NCI-H82 (cell line): ENCODE measurements at places on chromosomes 12 and 14.

DNA sequence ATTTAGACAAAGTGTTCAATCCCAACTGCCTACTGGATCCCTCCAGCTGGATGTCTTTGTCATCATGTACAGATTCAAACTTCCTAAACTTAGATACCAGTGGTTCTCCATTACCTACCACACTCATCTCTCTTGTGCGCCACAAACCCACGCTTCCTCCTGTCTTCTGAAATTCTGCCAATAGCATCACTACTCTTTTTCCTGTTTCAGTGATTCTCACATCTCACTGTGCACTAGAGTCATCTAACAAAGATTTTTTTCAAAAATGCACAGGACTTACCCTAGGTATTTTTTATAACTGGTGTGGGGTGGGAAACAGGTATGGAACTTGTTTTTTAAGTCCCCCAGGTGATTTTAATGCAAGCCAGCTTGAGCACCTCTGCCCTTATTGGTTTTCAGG lies 5.9 kb downstream of the PSMB5 start:
- DNase-seq, result no peak

DNA sequence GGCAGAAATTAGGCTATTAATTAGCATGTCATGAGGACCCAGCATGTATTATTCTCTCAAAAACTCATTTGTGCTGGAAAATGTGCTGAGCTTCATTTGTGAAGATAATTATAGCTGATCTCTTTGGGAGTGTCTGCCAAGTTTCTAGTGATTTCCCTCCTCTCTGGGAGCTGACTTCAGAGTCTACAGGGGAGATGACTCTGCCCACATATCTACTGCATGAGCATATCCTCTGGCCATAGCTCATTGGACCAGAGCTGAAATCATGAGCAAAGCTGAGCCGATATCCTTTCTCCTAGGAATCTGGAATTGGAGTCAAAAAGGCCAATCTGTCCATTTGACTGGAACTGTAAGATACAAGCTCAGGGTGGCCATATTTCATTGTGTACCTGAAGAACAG lies 5.9 kb downstream of the CCDC198 start:
- no peak for DNase-seq

- DNase-seq, result no peak
These were observed 17.2 kb downstream of the DERA start for GRCh38 chr12:15928346-15928745.

GRCh38 chr12:27332714-27333402 lies at the start of gene BMAL2:
Gene BMAL2 (plus strand): TSS chr12:27332836. CDS start chr12:27333073, 237 bp downstream.
- peak; percentile 70 for DNase-seq

DNA sequence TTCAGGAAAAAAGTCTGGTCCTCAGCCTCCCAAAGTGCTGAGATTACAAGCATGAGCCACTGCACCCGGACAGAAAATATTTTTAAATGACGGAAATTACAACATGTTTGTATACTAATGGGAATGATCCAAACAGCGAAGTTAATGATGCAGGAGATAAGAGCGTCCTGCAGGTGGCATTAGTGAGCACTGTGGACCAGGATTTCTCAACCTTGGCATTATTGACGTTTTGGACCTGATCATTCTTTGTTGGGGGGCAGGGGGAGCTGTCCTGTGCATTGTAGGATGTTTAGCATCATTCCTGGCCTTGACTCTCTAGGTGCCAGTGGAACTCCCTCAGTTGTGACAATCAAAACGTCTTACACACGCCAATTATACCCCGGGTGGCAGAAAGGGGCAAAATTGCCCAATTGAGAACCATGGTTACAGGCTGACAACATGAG lies 34.1 kb downstream of the SCFD1 start:
- DNase-seq, result peak; percentile 59

DNA sequence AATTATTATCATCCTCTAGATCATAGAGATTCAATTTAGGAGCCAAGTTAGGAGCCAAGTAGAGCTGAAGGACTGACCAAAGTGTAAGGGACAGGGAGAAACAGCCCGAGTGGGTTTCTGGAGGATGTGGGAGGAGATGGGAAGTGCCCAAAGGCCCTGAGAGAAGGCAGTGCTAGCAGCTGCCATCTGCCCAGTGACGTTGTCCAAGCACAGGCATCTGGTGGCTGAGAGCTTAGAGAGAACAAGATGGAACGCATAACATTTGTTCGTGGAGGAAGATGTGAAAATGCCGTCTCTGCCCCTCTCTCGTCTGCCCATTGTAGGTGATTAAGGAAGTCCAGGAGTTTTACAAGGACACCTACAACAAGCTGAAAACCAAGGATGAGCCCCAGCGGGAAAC lies 34.7 kb downstream of the CD9 start:
- DNase-seq, result peak; percentile 38

DNA sequence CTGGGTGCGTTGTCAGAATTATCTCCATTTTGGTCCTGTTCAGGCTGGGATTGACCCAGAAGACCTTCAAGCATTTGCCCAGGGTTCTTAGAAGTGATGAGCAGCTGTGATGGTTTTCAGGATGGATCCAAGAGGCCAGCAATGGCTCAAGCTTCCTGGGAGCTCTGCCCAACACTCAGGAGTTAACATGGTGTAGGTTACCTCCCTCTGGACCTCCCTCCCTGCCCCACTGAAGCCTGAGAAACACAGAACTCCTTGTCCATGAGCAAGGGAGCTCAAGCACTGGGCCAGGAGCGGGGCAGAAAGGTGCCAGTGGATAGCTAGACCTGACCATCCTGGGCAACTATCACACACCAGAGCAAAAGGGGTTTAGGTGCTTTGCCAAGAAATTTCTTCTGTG lies 148.4 kb upstream of the FKBP4 start:
- DNase-seq, result no peak

DNA sequence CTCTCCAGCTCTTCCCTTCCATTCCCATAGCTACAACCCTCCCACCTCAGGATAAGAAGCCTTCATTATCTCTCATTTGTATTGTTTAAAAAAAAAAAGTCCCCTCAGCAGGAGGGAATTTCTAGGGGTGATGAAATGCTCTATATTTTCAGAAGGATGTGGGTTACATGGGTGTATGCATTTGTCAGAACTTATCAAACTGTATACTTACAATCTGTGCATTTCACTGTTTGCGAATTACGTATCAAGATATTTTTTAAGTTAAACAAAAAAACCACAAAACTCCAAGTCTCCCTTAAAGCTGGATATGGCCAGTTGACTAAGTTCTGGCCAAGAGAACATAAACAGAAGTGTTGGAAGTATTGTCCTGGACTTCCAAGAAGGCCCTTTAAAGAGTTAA lies 2.0 kb upstream of the FKBP11 start:
- no peak for DNase-seq

DNA sequence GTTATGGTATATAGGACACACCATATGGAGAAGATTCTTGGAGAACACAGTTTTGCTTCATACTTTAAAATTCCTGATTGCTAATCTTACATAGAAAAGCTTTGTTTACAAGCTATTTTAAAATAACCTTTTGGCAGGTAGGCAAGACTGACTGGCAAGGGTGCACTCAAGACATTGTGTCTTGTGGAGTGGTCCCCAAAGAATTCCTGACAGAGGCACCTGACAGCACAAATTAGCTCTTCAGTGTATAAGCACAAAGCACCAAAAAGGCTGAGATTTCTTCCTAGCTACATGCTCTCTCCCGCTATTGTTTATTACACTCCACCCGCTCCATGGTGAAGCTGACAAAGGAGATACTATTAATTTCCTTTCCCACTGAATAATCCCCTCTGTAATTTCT lies 139.4 kb downstream of the MON2 start:
- DNase-seq, result no peak

- DNase-seq, result no peak
These were observed 68.0 kb downstream of the PDE3A start for GRCh38 chr12:20436316-20436715.

DNA sequence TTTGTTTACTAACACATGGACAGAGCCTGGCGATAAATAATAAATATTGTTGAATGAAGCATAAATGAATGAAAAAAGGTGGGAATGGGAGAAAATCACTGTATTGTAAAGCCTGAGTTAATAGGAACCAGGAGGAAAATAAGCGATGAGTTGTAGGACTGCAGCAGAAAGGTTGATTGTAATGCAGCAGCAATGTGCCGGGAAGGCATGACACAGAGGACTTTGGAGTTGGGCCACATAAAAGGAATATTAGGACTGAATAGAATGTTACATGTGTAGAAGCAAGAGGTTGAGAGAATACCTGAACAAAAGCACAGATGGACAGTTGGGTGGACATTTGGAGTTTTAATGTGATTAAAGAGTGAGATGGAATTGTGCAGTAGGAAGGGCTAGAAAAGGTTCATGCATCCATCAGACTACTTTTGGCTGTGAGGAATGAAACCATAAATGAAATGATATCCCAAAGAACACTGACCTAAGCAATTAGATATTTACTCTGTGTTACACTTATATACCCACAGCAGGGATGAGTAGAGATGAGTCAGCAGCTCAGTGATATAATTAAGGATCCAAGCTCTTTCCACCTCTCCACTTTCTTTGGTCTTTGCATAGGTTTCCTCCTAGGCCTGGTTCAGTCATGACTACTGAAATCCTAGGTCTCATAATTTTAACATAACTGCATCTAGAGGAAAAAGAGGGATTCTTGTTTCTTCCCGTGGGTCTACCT lies 55.4 kb downstream of the CCER1 start:
- DNase-seq, result no peak

DNA sequence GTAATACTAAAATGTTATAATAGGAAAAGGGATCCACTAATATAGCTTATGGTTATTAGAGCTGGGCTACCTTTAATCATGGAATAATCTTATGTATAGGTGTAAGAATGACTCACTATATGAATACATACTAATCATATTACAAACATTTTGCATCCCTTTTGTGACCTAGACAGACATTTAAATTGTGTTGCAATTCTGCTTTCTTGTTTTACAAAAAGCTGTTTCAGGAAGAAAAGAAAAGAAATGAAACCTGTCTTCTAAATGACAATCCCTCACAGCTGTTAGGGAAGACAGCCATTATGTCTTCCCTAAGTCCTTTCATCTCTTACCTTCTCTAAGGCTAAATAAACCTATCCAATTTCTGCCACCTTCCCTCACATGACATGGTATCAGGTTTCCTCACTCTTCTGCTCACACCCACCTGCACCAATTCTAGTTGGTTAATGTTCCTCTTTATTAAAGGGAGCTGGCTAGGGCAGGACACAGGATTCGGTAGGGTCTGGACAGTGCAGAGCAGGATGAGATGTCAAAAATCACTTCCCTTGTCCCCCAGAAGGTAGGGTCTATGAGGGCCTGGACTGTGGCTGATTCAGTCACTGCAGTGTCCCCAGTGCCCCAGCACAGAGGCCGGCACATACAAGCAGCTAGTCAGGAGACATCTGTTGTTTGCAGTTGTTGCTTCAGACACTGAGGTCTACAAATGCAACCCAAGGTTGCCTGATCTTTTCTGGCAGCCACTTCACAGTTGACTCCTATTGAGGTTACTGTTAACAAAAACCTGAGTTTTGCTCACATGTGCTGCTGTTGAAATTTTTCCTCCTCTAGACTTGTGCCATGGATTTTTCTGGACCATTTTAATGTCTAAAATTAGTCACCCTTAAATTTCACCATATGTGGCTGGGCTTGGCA lies 3.7 kb downstream of the DHRS7 start:
- peak; percentile 77 for DNase-seq

DNA sequence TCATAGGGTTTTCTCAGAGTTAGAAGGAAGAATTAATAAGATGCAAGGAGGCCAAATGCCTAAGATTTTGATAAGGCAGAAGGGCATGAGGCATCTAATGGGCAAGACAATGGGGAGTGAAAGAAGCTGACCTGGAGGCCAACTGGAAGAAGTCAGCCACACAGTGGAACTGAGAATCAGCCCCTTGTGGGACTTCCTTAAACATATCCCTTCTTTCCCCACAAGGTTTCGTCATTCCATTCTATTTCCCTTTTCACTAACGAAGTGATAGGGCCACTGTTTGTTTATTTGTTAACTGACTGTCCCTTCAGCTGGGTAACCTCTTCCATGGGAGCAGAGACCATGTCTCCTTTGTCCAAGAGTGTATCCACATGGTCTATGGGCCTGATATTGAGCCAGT lies 86.2 kb downstream of the HELB start:
- DNase-seq, result no peak
